Endodermal cell (in vitro differentiated cells): ENCODE measurements at places on chromosomes 6 and 20.

- H3K36me3 ChIP-seq, result no peaks in the 10 kb centered on the region
- no peak overlapping the region for H3K27ac ChIP-seq
- H3K4me1 ChIP-seq, result peaks cover 4% of the 10 kb centered on the region
These were observed 4.7 kb upstream of the LY86 start for GRCh38 chr6:6583836-6584235.

GRCh38 chr6:97294451-97294850, 11.4 kb upstream of the MMS22L start:
- H3K36me3 ChIP-seq, result no peaks in the 10 kb centered on the region
- H3K27me3 ChIP-seq, result no peaks in the 10 kb centered on the region
- DNase-seq, result no peak
- H3K27ac ChIP-seq, result no peak overlapping the region
- H3K4me3 ChIP-seq, result no peak overlapping the region

DNA sequence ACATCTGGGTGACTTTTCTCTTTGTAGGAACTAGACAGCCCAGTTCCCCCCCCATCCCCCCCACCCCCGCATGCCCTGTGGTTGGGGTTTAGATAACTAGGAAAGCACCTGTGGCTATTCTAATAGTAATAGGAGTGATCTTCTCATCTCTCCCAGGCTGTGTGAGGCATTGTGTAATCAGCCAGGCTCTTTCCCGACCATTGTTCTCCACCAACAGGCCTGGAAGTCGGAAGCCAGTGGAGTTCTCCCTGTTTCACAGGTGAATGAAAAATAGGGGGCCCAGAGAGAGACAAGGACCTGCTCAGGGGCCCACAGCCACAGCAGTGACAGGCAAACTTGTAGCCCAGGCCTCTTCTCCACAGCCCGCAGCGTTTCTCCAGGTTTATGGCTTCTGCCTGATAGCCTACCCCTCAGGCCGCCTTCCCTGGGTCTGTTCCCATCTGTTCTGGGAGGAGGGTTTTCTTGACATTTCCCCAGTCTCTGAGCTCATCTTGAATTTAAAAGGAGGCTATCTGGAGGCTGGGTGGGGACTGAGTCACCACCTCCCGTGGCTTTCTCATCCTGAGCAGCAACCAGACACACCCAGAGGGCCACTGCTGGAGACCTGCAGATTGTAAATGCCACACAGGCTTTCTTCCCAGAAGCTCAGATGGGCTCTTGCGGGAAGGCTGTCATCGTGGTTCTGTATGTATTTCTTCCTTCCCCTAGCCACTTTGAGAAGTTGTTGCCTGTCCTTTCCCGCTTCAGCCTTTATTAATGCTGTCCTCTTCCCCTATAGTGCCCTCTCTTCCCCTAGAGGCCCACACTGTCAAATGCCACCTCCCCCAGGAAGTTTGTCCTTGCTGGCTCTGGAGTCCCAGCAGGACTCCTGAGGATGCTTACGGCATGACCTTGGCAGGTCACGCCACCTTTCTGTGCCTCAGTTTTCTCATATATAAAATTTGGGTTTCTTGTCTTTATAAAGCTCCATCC, 75.9 kb upstream of the MYL9 start:
- peak overlapping the region; percentile 60 for H3K4me3 ChIP-seq
- peak overlapping the region; percentile 67 for H3K27ac ChIP-seq
- peaks cover 33% of the 10 kb centered on the region for H3K4me1 ChIP-seq
- H3K36me3 ChIP-seq, result peaks cover 37% of the 10 kb centered on the region
- peak; percentile 80 for DNase-seq

DNA sequence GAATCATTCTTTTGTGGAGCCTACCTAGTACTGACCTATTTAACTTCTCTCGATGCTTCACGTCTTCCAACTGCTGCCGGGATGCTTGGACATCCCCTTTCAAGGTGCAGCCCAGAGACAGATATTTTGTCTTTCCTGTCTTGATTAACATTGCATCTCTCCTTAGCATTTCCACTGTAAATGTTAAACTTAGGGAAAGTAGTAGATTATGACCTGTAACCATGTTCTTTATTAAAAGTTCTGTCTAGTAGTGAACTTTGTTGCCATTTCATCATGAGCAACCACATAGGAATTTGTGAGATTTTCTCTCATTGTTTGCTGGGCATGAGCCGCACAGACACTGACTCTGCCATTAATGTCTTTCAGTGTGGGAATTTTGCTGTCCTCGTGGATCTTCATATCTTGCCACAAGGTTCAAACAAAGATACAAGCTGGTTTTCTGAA, 117.9 kb downstream of the JAG1 start:
- H3K27me3 ChIP-seq, result no peaks in the 10 kb centered on the region
- H3K4me3 ChIP-seq, result no peak overlapping the region
- peak overlapping the region; percentile 48 for H3K27ac ChIP-seq
- H3K36me3 ChIP-seq, result no peaks in the 10 kb centered on the region
- peaks cover 4% of the 10 kb centered on the region for H3K4me1 ChIP-seq
- no peak for DNase-seq

DNA sequence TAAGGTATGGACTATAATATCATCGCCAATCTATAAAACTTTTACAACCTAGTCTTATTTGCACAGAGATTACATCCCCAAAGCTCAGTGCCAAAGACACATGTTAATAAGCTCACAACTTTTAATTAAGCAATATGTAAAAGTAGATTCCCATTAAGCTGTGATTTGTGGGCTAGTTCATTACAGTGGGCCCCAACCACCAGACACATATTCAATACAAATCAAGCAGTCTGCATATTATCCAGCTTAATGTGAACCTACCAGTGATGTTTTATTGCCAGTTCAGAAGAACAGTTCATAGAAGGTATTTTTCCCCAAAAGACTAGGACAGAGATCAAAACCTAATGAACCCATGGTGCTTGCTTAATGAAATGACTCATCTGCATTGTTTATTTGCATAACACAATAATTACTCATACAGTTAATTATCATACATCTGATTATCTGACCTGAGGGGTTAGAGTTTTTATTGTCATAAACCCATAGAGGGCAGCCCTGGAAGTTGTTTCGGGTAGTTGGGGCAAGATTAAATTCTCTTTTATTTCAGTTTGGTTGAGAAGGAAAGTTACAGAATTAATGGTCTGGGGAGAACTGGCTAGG, 831.0 kb downstream of the TFAP2A start:
- H3K36me3 ChIP-seq, result no peaks in the 10 kb centered on the region
- no peak for DNase-seq
- H3K4me1 ChIP-seq, result no peaks in the 10 kb centered on the region
- H3K27me3 ChIP-seq, result no peaks in the 10 kb centered on the region

DNA sequence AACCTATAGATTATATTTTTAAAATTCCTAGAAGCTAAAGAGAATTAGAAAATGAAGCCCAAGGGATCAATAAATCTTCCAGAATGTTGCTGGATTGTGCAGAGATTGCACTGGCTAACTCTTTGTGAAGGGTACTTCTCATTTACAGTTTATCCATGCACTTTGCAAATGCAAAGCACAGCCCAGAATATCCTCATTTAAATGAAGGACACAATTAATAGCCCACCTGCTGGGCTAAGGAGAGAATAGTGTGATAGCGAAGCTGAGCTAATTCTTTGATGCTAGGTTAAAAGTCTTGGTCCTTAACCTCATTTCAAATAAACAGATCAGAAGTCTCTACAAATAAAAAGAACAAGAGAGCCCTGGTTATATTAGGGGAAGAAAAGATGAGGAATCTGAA, 72.5 kb downstream of the SMPDL3A start:
- DNase-seq, result no peak
- no peaks in the 10 kb centered on the region for H3K36me3 ChIP-seq
- H3K4me1 ChIP-seq, result no peaks in the 10 kb centered on the region
- no peak overlapping the region for H3K27ac ChIP-seq

DNA sequence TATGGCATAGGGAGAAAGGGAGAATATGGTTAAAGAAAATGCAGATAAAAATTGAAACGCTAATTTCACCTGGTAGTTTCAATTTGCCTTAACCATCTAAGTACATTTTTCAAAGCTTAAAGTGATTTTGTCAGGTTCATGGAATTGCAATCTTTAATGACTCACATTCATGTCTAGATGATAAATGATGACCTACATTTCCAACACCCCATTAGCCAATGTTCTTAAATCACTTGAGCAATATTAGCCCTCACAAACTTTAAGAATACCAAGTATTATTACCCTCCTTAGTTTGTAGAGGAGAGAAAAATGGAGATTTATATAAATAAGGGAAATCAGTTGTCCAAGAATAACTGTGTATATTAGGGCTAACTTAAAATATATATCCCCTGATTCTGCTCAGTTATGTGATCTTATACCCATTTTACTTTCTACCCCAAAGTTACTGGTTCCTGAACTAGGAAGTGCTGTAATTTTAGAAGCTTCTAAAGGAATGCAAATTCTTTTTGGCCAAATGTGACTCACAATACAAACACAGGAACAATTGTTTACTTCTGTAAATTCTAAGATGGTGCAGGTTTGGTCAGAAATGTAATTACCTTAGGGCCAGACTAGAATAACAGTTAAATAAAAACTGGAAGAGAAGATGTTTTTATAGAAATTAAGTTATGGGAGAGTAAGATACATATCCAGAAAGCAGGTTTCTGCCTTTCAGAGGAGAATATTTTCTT, 34.5 kb downstream of the TPBG start:
- no peak for DNase-seq
- no peaks in the 10 kb centered on the region for H3K27me3 ChIP-seq
- no peaks in the 10 kb centered on the region for H3K4me1 ChIP-seq
